ENCODE measurements at places on chromosomes 5 and 9.

GRCh38 chr9:31715250-31715649 lies 669.2 kb upstream of the ACO1 start:
- no peak for DNase-seq

GRCh38 chr9:34386656-34387055 lies 10.0 kb upstream of the MYORG start:
- DNase-seq: no peak

DNA sequence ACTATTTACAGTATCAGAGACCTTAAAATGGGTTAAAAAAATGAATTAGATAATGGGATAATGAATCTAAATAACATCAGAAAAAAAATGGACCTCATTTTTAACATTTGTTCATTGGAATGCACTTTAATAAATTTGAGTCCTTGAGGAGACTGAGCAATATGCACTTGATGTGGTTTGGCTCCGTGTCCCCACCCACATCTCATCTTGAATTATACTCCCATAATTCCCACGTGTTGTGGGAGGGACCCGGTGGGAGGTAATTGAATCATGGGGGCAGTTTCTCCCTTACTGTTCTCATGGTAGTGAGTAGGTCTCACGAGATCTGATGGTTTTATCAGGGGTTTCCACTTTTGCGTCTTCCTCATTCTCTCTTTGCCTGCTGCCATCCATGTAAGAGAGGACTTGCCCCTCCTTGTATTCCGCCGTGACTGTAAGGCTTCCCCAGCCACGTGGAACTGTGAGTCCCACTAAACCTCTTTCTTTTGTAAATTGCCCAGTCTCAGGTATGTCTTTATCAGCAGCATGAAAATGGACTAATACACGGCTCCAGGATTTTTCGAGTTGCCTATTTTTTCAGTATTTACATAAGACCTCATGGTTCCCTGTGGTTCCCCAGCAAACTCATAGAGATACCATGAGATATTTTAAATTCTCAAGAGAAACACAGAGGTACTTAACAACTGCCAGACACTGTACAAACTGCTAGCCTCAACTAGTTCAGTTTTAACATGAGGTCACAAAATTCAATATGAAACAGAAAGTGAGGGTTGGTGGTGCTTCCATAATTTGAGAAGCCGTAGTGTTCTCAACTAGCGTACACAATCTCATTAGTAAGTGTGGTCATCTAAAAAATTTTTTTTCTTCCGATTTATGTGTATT lies 128.3 kb downstream of the TLE1 start:
- DNase-seq: no peak

DNA sequence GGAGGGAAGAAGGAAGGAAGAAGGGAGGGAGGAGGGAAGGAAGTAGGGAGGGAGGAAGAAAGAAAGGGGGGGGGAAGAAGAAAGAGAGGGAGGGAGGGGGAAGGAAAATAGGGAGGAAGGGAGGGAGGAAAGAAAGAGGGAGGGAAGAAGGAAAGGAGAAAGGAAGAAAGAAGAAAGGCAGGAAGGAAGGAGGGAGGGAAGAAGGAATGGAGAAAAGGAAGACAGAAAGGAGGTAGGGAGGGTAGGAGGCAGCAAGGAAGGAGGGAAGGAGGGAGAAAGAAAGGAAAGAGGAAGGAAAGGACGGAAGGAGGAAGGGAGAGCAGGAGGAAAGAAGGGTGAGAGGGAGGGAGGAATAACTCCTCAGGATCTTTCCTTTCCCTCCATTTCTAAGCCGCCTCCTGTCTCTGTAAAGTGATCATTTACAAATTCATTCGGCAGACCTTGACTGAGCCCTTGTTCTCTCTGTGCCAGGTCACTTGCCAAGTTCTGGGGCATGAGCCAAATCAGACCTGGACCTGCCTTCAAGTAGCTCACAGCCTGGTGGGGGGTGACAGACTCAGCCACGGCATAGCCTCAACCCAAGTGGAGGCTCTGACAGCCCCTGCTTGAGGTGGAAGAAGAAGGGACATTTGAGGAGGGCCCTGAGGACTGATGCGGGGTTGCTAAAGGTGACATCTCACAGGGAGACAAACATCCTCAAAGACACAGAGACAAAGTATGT lies 69.0 kb upstream of the HRH2 start:
- DNase-seq: no peak

DNA sequence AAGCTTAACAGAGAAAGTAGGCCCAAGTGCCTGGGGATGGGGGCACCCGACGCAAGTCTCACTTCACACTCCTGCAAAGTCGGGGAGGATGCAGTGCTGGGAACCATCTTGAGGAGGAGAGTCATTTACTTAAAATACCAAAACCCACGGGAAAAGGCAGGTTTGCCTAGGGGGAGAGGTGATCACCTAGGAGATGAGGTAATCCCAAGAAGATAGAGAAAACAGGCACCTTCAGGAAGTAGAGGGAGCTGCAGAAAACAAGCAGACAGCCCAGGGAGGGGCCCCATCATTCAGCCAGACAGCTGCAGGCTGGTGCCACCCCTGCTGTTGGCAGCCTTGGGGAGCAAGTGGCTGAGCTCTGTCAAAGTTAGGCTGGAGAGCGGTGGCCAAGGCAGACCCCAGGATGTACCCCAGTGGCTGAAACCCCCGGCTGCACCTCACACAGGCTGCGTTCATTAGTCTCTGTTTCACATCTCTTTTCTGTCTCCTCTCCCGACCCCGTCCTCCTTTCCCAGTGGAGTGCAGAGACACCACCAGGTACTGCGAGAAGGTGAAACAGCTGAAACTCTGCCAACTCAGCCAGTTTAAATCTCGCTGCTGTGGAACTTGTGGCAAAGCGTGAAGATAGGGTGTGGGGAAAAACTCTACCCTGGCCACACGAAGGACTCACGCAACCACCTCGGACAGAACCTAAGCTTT lies 124.9 kb downstream of the SAXO1 start:
- DNase-seq: no peak

GRCh38 chr5:37501152-37501551 lies 122.0 kb downstream of the WDR70 start:
- DNase-seq: no peak
